K562 (cell line): ENCODE measurements at places on chromosomes 2 and 18. TPM values are rescaled to one million over a fixed set of nuclear protein-coding genes. Genes with fewer than 3 reads are reported as not detected.

- DNase-seq = no peak
- no peaks in the 10 kb centered on the region for H3K4me1 ChIP-seq
- no peak overlapping the region for H3K4me3 ChIP-seq
- H3K27ac ChIP-seq = no peak overlapping the region
- no peaks in the 10 kb centered on the region for H3K36me3 ChIP-seq
These were observed 152.6 kb downstream of the THADA start for GRCh38 chr2:43443282-43443681.

- DNase-seq = no peak
- H3K27me3 ChIP-seq = no peaks in the 10 kb centered on the region
- no peaks in the 10 kb centered on the region for H3K4me1 ChIP-seq
- H3K36me3 ChIP-seq = no peaks in the 10 kb centered on the region
These were observed 637.3 kb downstream of the ERBB4 start for GRCh38 chr2:211901226-211901846.

CYRIA gene
- 1.3 and 3.0 TPM in 2 replicates for polyA plus RNA-seq

SLC40A1 gene
- 41.0 and 42.2 TPM in 2 replicates for polyA plus RNA-seq

PROKR1 gene
- polyA plus RNA-seq = 0.01 TPM in 1 of 2 replicates, not detected in the other

BARD1 gene
- polyA plus RNA-seq = 6.9 and 7.5 TPM in 2 replicates

KCNG2 gene
- not detected in 2 replicates for polyA plus RNA-seq

ALPP gene
- polyA plus RNA-seq = 0.03 TPM in 1 of 2 replicates, not detected in the other

THSD7B gene
- not detected in 2 replicates for polyA plus RNA-seq

SIX3 gene
- not detected in 2 replicates for polyA plus RNA-seq
